ENCODE measurements at places on chromosomes 3 and 15.

DNA sequence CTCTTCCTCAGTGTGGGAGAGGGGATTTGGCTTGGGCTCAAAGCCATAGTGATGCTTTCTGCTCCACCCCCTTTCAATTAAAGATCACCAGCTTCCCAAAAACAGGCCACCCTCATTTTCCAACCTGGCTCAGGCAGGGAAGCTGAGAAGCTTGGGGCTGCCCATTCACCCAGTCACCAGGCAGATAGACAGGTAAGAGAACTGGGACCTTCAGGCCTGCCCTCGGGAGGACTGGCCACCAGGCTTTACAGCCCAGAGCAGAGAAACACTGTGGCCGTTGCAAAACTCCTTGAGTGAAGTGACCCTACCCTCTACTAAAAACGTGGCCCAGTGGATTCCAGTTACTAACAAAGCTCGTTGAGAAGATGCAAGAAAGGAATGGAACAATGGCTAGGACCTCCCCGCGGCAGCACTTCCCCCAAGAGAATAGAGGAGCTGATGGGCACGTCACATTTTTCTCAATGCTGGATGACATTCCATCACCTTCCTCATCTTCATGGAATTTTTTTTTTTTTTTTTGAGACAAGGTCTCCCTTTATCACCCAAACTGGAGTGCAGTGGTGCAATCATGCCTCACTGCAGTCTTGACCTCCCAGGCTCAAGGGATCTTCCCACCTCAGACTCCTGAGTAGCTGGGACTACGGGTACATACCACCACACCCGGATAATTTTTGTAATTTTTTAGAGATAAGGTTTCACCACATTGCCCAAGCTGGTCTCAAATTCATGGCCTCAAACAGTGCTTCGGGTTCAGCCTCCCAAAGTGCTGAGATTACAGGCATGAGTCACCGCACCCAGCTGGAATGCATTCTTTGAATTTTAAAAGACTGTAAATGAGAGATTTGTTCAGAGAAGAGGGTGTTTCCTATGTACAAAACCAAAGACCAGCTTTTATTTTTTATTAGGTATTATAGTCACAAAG lies 37.9 kb downstream of the LIPC start:
- DNase-seq = peak; percentile 17

DNA sequence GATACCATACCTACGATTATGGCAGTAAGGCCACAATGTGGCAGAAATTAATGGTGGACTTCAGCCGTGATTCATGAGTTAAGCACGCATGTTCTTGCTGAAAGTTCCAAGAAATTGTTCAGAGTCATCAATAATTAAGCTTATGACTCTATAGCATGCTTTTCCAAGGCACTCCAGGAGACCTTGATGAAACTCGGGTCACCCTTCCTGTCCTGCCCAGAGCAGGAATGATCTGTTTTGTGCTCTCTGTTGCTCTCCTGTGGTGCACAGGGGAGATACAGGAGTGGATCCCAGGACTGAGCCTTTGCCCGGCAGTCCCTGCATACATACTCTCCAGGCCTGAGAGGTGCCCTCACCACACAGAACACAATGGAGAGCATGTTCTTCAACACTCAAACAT lies 141.6 kb upstream of the SLC2A2 start:
- DNase-seq = no peak

DNA sequence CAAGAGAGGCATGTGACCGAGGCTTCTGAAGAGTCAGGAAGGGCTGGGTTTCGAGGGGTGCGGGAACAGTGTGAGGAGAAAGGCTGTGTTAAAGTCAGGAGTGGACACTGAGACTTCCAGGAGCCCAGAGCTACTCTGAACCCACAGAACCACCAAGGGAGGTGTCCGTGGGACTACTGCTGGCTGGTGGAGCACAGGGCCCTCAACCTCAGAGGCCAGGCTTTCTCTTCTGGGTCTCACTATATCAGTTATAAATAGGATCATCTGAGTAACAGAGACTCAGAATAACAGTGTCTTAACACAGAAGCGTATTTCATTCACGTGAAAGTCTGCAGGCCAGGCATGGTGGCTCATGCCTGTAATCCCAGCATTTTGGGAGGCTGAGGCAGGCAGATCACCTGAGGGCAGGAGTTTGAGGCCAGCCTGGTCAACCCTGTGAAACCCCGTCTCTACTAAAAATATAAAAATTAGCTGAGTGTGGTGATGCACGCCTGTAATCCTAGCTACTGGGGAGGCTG lies 113.6 kb downstream of the TMEM266 start:
- no peak for DNase-seq

- no peak for DNase-seq
Measured at GRCh38 chr15:57598346-57598745, 6.6 kb downstream of the MYZAP start.

DNA sequence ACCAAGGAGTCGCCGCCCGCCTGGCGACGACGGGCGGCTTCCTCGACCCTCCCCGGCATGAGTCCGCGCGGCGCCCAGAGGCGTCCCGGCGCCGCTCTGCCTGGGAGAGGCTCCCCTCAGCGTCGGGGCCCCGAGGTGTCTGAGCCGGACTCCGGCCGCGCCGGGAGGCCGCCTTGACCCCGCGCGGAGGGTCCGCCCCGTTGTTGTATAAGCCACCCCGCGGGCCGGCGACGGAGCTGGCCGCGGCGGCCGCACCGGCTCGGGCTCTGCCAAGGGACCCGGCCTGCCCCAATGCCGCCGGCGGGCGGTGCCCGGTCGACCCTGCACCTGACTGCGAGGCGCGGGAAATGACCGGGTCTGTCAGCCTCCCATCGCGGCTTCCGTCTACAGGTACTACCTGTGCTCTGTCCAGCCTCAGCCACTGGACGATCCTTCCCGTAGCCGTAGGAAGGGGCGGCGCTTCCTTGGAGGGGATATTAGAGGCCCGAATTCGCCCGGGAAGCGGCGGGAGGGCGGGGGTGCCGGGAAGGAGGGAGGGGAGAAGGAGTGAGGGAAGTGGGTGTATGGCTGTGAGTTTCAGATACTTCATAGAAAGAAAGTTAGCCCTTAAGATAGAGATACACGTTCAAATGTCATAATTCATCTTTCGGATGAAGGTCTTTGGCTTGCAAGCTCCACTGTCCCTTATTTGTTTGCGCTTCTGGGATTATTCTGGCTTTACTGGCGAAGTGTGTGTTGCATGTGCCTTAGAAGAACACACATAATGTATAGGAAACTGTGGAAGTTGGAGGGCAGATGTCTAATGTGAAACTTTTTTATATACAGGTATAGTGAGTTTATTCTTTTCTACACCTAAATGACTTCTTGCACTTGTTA lies 620 bp downstream of the ABHD5 start:
- DNase-seq = no peak

- DNase-seq = no peak
Measured at GRCh38 chr15:81954158-81954783, 91.5 kb downstream of the MEX3B start.

GRCh38 chr15:48541341-48542278 lies 103.9 kb downstream of the FBN1 start:
- DNase-seq = no peak
